ENCODE measurements at places on chromosomes 7 and 10.
A peak's percentile ranks its signal among the peaks of the same experiment; 100 is the strongest.

GRCh38 chr10:96512524-96513304 lies 1.0 kb downstream of the TLL2 start:
- no peak for DNase-seq

GRCh38 chr10:1629326-1630198 lies 107.8 kb downstream of the ADARB2 start:
- no peak for DNase-seq

DNA sequence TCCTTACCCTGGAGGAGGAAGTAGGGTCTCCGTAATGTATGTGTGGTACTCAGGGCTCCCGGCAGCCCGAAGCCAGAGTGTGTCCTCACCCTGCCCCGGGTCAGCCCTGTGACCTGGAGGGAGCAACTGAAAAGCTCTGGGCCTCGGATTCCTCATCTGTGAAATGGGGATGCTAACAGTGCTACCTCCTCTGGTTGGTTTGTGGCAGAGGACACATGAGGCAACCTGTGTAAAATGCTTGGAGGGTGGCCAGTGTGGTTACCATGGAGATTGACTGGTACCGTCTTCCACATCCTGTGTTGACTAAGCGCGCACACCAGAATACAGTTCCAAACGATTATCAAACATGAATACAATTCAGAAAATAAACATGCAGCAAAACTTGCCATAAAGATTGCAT lies 163.8 kb upstream of the KLF6 start:
- no peak for DNase-seq

- DNase-seq: no peak
Observed at GRCh38 chr7:100432621-100433275, 3.1 kb downstream of the MEPCE start.

DNA sequence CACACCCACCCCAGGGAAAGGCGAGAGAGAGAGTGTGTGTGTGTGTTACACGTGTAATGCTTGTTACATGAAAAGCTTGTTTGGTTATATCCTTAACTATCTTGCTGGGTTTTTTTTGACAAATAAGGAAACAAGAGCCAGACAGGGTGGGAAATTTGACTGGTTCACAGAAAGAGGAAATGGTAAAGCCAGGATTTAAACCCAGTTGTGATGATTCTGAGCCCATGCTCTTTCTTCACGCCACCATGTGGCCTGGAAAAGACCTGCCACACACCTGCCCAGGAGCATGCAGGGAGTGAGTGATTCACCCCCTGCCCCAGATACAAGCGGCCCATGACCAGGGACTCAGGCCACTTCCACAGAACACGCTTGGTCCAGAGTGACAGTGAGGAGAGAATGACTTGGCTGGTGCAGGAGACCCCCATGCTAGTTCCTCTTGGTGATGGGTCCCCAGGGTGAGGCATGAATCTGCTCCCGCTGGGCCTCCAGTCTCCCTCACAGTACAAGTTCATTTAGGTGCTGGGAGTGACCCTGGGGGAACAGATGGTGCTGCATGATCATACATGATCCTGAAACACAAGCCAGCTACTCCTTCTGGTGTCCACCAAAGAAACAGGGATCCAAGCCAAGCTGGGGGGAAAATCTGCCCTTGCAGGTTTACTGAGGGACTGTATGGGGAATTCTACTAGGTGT lies 21.0 kb upstream of the EIF5AL1 start:
- no peak for DNase-seq

GRCh38 chr7:33873518-33873917 lies 31.8 kb upstream of the BMPER start:
- no peak for DNase-seq

GRCh38 chr7:113394856-113395255 lies 276.5 kb upstream of the SMIM30 start:
- DNase-seq: no peak

GRCh38 chr7:107909445-107909844 lies 18.5 kb downstream of the DLD start:
- DNase-seq: no peak

GRCh38 chr10:122239578-122240257 lies 31.4 kb upstream of the BTBD16 start:
- peak; percentile 26 for DNase-seq

DNA sequence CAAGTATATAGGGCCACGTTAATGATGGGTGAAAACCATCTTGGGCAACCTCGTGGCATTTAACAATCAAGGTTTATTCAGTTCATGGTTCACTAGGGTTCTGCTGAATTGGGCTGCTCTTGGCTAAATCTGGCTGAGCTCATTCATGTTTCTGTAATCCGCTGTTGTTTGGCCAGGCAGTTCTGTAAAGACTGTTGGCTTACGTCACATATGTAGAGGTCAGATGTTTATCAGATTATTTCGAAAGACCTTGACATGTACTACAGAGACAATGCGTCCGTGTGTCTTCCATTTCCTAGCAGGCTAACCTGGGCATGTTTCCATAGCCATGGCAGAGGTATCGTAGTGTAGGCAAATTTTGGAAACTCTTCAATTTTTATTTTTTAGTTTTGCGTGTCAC lies 190.0 kb upstream of the ZWINT start:
- DNase-seq: no peak

DNA sequence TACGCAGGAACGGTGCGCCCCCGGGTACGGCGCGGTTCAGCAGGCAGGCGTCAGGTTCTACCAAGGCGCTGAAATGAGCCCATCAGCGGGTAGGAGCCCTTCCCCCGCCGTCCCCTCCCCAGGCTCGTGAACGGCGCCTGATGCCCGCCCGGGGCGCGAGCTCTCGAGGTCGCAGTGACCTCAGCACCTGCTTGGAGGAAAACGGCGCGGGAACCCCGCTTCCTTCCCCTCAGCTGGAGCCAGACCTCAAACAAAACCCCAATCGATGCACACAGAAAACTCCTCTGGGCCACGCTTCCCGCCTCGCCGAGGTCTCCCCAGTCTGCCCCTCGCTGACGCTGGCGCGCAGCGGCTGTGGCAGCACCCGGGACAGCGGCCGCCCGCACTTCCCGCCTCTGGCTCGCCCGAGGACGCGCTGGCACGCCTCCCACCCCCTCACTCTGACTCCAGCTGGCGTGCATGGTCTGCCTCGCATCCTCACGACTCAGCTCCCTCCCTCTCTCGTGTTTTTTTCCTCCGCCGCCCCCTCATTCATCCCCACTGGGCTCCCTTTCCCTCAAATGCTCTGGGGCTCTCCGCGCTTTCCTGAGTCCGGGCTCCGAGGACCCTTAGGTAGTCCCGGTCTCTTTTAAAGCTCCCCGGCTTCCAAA lies 514 bp upstream of the GAD2 start:
- no peak for DNase-seq

DNA sequence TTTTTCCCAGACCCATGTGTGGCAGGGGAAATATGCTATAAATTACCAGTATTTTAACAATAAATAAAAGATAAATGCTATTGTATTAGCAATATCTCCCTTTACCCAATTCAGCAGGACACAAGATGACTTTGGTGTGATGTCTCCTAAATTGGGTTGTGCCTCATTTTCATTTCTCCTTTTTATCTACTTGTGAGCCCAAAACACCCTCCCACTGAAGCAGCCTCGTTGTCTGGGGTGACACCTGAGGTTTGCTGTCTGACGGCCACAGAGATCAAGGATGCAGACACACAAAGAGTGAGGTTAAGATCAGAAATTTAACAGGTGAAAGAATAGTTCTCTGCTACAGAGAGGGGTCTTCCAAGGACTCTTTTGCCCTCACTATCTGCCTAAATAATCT lies 27.1 kb upstream of the CC2D2B start:
- no peak for DNase-seq

- no peak for DNase-seq
Observed at GRCh38 chr10:114372179-114372578, 32.1 kb downstream of the AFAP1L2 start.

DNA sequence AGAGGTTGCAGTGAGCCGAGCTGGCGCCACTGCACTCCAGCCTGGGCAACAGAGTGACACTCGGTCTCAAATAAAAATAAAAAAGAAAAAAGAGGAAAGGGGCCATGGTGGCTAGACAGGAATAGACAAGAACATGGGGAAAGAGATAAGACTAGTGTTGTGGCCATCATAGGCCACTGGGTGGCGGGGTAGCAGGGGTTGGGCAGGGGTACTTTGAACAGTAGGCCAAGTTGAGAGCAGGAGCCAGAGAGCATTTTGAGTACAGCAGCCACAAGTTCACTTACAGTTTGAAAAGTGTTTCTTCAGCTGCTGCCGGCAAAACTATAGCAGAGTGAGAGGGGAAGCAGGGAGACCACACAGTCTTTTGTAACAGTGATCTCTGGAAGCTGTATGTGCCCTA lies 656.0 kb downstream of the CNTNAP2 start:
- no peak for DNase-seq

DNA sequence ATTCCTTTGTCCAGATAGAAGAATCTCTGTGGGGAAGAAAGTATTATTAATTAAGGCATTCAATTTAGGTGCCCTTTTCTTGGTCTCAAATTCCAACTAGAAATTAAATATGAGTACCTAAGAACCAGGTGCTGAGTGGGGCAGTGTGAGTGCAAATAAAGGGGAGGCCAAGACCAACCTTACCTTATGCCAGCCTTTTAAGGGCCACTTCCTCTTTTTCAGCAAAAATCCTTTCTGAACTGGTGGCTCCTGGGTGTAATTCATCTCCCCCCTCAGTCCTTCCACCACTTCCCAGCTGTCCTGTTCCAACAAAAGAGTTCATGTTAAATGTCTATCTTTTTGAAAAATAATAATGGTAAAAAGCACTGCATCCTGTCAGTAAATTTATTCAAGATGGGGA lies 108.2 kb downstream of the OSBPL3 start:
- no peak for DNase-seq

GRCh38 chr10:44571701-44572100 lies 186.8 kb upstream of the CXCL12 start:
- peak; percentile 9 for DNase-seq

DNA sequence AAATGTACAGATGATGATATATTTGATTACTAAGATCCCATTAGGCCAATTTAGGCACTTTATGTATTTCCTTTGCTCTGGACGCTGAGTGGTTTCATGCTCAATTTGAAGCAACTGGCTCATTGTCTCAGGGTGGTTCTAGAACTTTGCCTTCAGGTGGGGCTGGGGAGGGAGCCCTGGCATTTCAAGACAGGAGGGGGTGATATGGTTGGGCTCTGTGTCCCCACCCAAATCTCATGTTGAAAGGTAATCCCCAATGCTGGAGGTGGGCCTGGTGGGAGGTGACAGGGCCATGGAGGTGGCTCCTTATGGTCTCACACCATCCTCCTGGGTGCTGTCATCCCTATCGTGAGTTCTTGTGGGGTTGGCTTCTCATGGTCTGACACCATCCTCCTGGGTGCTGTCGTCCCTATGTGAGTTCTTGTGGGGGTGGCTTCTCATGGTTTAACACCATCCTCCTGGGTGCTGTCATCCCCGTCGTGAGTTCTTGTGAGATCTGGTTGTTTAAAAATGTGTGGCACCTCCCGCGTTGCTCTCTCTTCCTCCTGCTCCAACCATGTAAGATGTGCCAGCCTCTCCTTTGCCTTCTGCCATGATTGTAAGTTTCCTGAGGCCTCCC lies 151.5 kb upstream of the KLF6 start:
- DNase-seq: no peak

DNA sequence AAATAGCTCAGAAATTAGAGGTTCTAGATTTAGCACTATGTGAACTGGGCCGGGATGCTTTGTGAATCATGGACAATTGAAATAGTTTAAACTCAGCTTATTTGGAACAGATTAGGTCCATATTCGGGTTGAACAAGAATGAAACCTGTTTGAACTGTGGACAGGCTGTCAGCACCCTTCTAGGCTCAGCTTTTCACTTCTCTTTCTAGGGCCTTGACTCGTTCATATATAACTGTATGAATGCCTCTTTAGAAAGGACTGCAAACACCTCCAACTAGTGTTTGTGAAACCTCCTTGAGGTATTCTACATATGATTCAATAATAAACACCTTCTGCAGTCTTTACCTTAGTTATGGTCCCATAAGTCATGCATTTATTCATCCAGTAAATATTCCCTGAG lies 115.6 kb downstream of the REEP3 start:
- DNase-seq: no peak

- no peak for DNase-seq
Observed at GRCh38 chr10:114911052-114911711, 26.8 kb upstream of the TRUB1 start.

- DNase-seq: no peak
Observed at GRCh38 chr7:134856091-134856490, 76.7 kb downstream of the CALD1 start.

- DNase-seq: no peak
Observed at GRCh38 chr7:102030696-102031095, 213.3 kb downstream of the CUX1 start.

GRCh38 chr7:32858648-32859047 lies 32.9 kb downstream of the KBTBD2 start:
- no peak for DNase-seq

- DNase-seq: no peak
Observed at GRCh38 chr7:101081432-101081831, 3.8 kb upstream of the TRIM56 start.
